ENCODE measurements at places on chromosomes 5 and 9.

GRCh38 chr9:129838707-129839259, 3.5 kb downstream of the USP20 start:
- peak; percentile 39 for DNase-seq

DNA sequence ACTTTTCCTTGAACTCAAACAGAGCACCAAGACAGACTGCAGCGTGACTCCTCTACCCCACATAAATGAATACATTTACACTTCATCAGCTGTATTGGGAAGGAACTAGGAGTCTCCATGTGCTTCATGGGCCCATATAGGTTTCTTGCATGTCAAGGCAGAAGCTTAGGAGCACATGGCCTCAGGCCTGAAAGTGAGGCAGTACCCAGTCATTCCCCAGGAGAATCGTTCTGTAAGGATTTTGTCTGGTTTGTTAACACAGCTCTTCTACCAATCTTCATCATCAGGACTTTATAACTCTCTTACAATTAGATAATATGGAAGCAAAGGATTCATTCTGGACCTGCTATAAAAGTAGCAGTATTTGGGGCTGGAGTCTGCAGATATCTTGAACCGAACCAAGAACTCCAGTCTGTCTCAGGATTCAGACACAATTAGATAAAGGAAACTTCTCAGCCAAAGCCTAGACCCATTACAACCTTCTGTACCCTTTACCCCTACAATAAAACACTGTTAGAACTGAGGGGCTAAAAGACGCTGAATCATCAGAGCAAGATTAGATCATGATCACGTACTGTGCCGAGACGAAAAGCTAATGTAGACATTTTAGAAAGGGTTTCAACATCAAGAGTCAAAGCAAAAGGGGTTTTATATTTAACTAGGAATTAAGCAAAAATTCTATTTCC, 385.5 kb upstream of the SLC30A5 start:
- DNase-seq = no peak

GRCh38 chr5:24505258-24505657, 139.5 kb downstream of the CDH10 start:
- DNase-seq = no peak

GRCh38 chr9:18706648-18707047, 232.7 kb downstream of the ADAMTSL1 start:
- no peak for DNase-seq

DNA sequence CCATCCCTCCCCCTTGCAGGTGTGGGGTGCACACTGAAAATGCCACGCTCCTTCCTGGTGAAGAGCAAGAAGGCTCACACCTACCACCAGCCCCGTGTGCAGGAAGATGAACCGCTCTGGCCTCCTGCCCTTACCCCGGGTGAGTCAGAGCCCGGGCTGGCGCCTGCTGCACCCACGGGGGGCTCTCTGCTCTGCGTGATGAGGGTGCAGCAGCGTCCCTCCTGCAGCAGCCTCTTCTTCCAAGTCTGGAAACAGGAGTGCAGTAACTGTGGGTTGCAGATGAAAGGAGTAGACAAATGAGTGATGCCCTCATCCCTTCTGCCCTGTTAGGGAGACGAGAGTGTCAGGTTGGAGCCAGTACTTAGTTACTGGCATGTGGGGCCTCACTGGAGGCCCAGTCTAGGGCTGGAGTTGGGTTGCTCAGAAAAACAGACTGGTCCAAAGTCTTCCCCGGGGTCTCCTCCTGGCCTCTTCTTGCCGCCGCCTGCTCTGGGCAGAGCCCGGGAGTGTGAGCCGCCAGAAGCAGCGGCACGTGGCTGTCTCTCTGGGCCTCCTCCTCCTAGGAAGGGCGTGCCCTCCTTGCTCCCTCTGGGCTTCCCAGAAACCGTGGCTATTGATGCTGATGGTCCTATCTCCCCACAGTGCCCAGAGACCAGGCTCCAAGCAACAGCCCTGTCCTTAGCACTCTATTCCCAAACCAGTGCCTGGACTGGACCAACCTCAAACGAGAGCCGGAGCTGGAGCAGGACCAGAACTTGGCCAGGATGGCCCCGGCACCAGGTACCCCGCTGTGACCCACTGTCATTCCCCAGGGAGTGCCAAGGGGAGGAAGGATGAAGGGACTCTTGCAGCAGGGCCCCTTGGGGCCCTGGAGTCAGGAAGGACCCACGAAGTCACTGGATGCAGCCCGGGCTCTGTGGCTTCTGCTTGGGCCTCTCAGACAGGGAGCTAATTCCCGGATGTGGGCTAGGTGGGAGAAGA, 8.4 kb downstream of the GFI1B start:
- no peak for DNase-seq

GRCh38 chr9:134825025-134825424, 55.6 kb upstream of the FCN2 start:
- DNase-seq = no peak

DNA sequence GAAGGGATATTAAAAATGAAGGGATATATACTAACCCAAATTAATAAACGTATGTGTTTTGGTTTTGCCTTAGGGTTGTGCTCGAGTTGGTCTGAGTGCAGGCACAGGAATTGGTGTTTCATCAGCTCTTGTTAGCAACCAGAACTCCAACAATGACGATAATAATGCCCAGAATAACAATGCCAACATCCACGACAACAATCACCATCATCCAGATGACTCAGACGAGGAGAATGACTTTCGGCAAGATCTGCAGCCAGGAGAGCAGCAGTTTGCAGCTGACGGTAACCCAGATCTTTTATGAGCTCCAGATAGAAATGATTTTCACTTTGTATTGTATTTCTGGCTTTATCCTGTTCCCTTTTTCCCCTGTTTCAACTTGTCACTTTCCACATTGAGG, 33.2 kb downstream of the FBXO38 start:
- DNase-seq = no peak

- peak; percentile 73 for DNase-seq
Observed at GRCh38 chr5:891117-891836, 1.3 kb downstream of the BRD9 start.

DNA sequence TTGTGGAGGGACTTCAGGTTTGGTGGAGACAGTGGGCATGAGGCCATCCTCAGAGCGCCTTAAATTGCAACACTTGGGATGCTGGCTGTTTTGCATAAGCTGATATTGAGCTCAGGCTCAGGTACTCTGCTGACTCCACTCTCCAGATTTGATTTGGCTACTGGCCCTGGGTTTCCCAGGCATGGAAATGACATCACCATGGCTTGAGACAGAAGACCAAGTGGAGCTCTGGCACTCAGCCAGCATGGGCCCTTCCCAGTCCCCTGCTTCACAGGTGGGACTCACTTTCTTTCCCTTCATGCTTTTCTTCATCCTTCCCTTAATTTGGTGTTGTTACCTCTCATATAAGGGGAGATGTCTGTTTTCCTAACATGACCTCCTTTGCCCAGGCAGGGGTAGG, 72.0 kb upstream of the IL12B start:
- DNase-seq = no peak

GRCh38 chr9:94912700-94913249, 186.3 kb downstream of the AOPEP start:
- DNase-seq = no peak

- DNase-seq = no peak
Observed at GRCh38 chr9:82488313-82489200, 500.0 kb downstream of the SPATA31D1 start.

DNA sequence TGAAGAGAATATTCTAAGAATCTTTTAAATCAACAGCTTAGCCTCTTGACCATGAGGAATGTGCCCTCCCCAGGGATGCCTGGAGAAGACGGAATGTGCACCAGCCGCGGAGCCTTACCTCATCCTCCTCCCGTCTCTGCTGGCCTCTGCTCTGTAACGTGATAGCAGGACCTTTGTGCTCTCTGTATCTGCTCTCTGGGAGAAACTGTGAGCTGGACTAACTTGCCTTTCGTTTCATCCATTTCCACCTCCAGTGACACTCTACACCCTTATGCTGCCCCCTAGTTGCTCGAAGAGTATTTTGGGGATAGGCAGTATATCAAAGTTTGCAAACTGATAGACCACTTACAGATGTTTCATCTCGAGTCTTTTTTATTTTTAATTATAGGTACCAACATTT, 141.4 kb downstream of the NPR3 start:
- peak; percentile 52 for DNase-seq

DNA sequence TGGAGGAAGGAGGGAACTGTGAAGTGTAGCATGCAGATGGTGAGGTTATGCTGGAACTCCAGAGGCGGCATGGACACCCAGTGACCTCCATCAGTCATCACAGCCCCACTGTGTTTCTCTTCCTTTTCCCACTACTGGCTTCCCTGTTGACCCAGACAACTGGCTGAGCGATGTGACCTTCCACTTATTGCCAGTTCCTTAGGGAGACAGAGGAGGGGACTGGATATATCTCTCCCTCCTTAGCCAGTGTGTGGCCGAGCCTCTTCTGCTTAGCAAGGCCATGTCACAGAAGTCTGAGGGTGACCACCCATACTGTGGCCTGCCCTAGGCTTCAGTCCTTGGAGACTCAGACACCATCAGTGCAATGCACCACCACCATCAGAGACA, 3.0 kb upstream of the PHYKPL start:
- no peak for DNase-seq

- DNase-seq = peak; percentile 36
Observed at GRCh38 chr9:136658849-136659535, 3.7 kb upstream of the EGFL7 start.

GRCh38 chr9:89661956-89662717, 57.3 kb downstream of the GADD45G start:
- no peak for DNase-seq

DNA sequence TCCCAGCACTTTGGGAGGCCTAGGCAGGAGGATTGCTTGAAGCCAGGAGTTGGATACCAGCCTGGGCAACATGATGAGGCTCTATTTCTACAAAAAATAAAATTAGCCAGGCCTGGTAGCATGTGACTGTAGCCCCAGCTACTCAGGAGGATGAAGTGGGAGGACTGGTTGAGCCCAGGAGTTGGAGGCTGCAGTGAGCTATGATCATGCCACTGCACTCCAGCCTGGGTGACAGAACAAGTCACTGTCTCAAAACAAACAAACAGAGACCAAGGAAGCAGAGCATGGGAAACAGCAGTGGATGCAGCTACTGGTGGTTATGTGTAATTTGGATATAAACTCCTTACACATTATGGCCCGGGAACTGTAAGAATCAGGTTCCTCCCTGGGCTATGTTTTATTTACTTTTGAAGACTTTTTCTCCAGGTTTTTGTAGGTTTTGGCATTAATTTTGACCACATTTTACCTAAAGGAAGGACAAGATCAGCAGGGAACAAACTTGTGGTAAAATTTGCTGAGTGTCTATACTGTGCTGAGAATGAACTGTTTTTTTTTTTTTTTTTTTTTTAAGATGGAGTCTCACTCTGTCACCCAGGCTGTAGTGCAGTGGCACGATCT, 8.3 kb downstream of the KIF2A start:
- no peak for DNase-seq

GRCh38 chr5:116764941-116765340, 190.3 kb upstream of the SEMA6A start:
- DNase-seq = no peak

- DNase-seq = no peak
Observed at GRCh38 chr5:64838803-64839202, 70.1 kb downstream of the CWC27 start.

DNA sequence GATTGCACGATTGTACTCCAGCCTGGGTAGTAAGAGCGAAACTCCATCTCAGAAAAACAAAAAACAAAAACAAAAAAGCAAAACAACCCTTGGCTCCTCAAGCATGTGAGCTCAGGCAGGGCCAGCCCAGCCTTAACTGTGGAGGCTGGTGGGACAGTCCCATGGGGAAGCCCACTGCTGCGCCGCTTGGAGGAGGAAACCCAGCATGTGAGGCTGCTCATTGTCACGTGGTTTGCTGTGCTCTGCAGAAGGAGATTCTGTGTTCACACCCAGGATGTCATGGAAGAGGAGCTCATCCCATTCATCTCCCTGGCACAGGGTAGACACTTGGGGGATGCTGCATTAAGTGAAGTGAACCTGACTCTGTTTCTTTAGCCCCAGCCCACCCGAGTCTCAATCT, 4.0 kb downstream of the ZBED3 start:
- no peak for DNase-seq

DNA sequence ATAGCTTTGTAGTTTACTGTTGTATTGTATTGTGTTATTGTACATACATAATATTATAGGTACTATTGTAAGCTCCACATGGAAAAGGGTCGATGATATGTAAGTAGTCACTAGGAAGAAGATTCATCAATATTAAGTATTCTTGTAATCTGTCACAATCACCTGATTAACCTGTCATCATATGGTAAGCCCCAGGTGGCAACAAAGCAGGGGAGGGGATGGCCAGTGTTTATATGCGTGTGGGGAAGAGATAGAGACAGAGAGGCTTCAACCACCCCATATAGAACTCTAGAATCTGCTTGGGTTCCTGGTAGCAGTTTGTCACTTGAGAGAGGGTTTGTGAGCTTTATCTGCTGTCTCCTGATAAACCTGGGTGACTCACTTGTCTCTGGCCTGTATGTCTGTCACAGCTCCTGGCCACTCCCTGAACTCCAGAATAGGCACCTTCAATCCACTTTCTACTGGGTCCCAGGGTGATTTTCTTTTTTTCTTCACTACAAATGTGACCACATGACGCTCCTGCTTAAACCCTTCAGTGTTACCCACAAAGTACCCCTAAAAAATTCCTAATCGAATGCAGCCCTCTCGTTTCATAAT, 48.9 kb upstream of the CPEB4 start:
- no peak for DNase-seq

GRCh38 chr5:142222866-142223558, 101.8 kb downstream of the SPRY4 start:
- no peak for DNase-seq

GRCh38 chr5:104327801-104328200, 765.2 kb upstream of the NUDT12 start:
- no peak for DNase-seq

DNA sequence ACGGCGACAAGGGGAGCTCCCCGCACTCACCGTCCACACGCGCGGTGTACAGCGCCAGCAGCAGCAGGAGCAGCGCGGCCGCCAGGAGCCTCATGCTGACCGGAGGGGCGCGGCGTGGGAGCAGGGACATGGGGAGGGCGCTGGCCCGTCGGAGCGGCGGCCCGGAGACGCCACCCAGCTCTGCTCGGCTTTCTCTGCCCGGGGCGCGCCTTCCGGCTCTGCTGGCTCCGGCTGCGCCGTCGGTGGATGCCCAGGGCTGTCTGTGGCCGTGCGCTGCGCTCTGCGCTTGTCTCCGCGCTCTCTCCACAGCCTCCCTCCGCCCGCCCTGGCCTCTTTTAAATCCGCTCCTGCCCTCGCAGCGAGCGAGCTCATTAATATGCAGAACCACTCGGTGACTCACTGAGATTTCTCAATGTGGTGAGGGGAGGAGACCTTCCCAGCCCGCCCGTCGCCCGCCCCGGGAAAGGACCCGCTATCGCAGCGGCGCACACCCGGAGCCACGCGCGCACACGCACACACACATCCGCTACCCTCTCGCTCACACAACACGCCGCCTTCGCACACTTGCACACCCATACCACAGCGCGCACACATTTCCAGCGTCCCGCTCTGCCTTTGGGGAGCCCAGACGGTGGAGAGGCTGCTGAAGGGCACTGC, at the start of gene CXCL14:
TSS of gene CXCL14 (minus strand) at position 307 of the 657 bp plus-strand sequence. CDS start at position 94, 213 bp downstream.
- no peak for DNase-seq

DNA sequence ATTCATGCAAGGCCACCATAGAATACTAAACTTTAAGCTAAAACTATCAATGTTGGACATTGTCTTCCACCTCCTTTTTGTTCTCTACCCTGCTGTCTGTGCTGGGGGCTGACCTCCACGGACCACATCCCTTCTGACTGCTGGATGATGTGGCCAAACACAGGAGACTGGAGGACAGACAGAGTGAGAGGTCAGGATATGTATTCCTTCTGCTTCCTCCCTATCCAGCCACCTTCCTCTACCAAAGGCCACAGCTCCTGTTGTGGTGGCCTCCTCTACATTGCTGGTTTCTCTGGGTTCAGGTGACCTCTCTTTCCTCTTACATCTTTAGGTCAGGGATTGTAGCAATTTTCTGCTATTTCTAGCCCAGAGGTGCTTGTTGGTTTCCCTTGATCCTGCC, 148.1 kb downstream of the ACTBL2 start:
- no peak for DNase-seq
